ENCODE measurements at places on chromosomes 6 and 20.

GRCh38 chr20:22428051-22428450, 156.3 kb downstream of the FOXA2 start:
- DNase-seq, result no peak

- DNase-seq, result no peak
These were observed 183.7 kb upstream of the JAG1 start for GRCh38 chr20:10857352-10858070.

DNA sequence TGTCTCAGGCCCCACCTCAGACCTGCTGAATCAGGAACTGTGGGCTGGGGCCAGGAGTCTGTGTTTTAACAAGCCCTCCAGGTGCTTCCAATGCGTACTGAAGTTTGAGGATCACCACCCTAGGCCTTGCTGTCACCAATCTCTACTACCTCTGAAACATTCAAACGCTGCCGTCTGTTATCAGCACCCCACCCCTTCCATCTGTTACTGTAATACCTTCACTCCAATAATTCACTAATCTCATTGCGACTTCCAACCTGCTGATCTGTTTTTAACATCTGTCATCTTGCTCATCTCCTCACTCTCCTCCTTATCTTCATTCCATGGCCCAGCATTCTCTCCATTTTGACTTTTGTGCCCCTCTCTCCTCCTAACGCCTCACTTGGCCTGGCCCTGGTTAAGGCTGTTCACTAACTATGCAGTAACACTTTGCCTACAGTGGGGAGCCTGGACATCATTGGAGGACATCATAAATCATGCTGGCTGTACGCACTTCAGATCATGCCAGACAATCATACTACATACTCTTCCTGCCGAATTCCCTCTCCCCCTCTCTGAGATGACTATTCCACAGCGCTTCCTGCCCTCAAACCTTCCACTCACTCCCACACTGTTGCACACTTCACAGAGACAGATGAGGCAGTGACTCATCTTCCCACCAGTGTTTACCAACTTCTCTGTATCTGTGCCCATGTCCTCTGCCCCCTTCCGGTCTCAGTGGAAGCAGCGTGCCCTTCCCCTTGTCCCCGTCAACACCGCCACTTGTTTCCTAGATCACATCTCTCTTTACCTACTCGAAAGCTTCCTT, 3.0 kb upstream of the GUCA1B start:
- no peak for DNase-seq

- DNase-seq, result no peak
These were observed 518.1 kb downstream of the TFAP2A start for GRCh38 chr6:9896806-9897205.

GRCh38 chr6:138454981-138455706, 44.1 kb downstream of the NHSL1 start:
- no peak for DNase-seq

Measured in hypothalamus (tissue), 51 donors.